Right lobe of liver (tissue), 6 donors: ENCODE measurements at places on chromosomes 12 and 14. TPM values are rescaled to one million over a fixed set of nuclear protein-coding genes. Genes with fewer than 3 reads are reported as not detected.

The E2F7 gene
- total RNA-seq = 0.24 TPM

The TRIM9 gene
- total RNA-seq = 0.34 TPM

The RTL1 gene
- total RNA-seq = not detected

The BAZ1A gene
- total RNA-seq = 6.6 TPM

The OASL gene
- 2.6 TPM for total RNA-seq

- no peak for DNase-seq
These were observed 129.1 kb upstream of the TMCC3 start for GRCh38 chr12:94779485-94779884.

DNA sequence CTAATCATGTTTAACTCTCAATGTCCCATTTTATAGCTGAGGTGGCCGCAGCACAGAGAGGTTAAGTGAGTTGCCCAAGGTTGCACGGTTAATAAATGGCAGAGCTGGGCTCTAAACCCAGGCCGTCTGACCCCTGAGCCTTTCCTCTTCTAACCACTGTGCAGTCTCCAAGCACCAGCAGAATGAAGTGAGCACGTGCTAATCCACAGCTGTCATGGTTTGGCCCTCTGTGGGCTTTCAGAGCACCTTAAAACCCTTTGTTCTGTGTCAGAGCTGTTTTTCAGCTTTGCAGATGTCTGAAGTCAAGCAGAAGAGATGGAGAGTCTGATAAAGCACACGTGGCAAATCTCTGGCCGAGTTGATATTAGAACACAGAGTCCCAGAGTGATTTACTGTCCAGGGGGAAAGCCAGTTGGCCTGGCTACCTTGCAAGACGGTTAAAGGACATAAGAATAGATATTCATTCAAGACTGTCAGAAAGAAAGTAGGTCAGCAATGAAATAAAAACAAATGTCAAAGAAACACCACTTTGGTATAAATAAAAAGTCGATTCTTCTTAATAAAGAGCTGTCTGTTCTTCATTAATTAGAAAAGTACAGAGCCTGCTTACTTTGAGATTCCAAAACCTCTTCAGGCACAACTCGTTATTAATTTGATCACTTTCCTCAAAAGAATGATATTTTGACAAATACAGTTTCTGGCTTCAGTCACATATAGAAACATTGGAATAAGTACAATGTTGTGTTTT is 107.3 kb downstream of the CRADD start:
- no peak for DNase-seq

- DNase-seq = no peak
These were observed 100.6 kb downstream of the ANO4 start for GRCh38 chr12:100895192-100895591.

- DNase-seq = no peak
These were observed 69.2 kb downstream of the RASSF3 start for GRCh38 chr12:64679487-64680001.

DNA sequence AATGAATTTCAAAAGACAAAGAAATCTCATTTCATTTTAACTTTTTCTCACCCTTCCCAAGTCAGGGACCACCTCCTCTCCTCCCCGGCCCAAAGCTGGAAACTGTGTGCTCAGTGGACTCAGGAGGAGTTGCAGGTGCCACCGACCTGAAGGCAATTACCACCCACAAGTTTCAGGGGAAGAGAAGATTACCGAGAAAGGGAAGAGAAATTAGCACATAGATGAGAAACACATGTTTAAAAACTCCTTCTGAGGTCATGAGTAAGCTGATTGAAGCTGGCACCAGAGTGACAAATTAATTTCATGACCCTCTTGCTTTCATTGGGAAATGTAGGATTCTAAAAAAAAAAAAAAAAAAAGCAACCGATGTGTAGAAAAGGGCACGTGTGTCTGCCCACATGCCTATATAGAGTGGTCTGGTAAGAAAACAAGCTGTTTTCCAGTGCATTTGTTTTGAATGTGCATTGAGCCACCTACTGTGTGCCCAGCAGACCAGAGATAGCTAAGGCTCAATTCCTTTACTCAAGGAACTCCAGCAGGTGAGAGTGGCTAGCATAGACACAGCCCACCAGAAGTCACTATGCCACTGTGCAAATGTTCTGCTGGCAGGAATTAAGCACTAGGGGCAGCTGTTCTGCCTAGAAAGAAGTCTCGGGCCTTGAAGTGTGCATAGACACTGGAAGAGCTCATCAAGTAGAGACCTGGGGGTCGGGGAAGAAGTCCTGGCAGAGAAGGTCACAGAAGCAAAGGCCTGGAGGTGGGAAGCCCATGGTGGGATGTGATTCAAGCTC is 30.5 kb downstream of the DPF3 start:
- DNase-seq = no peak

DNA sequence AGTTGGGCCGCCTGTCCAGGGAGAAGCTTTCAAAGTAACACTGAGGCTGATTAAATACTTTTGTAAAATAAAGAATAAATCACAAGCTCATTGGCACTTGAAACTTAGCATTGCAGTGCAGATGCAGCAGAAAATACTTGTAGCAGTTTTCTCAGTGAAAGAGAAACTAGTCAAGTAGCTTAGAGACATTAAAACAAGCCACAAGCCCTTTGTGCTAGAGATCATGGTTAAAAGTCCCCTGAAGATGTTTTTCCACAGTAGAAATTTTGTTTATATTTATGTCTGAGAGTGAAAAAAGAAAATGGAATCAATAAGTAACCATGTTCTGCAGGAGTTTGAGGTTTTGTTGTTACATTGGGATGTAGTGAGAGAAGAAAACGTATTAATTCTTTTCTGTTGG is 5.9 kb downstream of the PSEN1 start:
- DNase-seq = no peak

DNA sequence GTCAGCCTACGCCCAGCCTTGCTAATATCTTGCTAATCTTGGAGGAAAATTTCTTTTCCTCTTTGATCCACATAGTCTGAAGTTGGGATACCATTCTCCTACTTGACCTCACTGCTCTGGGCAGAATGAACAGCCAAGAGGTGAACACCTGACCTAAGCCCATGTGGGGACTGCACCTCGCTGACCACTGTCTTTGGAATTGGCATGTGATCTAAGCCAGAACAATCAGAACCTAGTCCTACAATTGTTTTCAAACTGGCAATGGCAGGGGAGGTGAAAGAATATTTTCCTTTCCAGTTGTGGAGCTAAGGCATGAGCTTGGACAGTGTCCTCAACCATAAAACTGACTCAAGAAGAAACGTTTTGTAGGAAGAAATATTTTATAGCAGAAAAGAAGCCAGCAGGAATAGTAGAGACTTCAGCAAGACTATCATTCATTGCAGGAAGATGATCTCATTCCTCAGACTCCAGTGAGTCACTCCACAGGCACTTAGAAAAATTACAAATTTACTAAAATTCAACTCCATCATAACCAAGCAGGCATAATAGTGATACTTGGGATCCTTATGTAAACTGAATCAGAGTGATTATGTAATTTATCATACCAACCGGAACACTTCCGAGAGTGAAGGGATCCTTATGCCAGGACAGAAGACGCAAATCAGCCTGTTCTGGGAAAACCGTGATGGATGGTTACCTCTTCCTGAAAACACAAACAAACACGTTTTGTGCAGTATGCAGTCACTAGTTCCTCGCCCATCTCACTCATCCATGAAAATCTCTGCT is 14.7 kb downstream of the PTPRO start:
- DNase-seq = no peak

GRCh38 chr14:97298331-97298730 is 501.1 kb downstream of the VRK1 start:
- no peak for DNase-seq

- DNase-seq = no peak
These were observed 71.3 kb downstream of the FLRT2 start for GRCh38 chr14:85601246-85601645.

GRCh38 chr14:89607453-89607852 is 190.4 kb upstream of the FOXN3 start:
- DNase-seq = no peak

- no peak for DNase-seq
These were observed 102.1 kb downstream of the TMEM117 start for GRCh38 chr12:43937947-43938346.

GRCh38 chr12:79687711-79688260 is 3.0 kb downstream of the PAWR start:
- no peak for DNase-seq

DNA sequence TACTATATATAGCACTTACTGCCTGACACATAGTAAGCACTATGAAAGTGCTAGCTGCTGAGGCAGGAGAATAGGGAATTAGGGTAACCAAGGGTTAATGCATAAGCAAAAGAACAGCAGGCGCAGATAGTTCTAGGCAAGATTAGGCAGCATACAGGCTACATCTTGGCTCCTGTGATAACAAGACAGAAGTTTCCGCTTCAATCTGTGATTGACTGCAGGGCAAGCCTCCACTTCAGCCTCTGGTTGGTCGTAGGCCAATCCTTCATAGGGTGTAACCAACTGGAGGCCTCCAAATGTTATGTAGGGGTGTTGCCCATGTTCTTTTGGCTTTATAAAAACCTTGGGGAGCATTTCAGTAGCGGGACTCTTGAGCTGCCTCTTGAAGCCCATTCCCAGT is 46.9 kb downstream of the KLHL28 start:
- no peak for DNase-seq
